ENCODE measurements at places on chromosomes 3 and 15.

DNA sequence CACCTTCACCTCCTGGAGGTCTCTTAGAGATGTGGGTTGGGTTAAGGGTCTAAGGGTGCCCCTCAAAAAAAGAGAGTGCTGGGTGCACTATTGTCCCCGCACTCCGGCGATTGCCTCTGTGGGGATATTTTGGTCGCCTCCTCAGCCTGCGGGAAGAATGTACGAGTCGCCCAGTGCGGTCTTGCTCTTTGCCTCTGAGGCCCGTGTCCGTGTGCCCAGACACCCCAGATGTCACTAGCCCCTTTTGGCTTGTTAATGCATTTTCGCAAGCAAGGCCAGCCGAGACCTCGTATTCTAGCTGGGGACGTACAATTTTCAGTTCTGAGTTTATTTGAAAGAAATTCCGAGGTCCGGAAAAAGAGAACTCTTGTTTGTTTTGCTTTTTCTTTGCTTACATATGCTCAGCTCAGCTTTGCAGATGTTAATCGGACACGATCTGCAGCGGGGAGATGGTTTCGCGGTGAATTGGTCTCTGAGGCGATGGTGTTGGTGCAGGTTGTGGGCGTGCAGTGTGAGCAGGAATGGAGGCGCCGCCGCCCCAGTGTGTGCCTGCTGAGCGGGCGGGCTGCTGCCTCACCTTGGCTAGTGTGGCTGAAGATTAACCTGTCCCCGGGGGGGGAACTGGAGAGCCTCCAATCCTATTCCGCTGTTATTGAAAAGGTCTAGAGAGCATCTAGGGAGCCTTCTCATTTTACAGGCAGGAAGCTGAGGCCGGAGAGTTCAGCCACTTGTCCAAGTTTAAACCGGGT is 1.4 kb downstream of the ST6GAL1 start:
- DNase-seq = peak; percentile 41

- no peak for DNase-seq
Observed at GRCh38 chr3:38588995-38589937, 60.2 kb downstream of the SCN5A start.

- peak; percentile 36 for DNase-seq
Observed at GRCh38 chr15:66287461-66288057, 5.8 kb upstream of the DIS3L start.

DNA sequence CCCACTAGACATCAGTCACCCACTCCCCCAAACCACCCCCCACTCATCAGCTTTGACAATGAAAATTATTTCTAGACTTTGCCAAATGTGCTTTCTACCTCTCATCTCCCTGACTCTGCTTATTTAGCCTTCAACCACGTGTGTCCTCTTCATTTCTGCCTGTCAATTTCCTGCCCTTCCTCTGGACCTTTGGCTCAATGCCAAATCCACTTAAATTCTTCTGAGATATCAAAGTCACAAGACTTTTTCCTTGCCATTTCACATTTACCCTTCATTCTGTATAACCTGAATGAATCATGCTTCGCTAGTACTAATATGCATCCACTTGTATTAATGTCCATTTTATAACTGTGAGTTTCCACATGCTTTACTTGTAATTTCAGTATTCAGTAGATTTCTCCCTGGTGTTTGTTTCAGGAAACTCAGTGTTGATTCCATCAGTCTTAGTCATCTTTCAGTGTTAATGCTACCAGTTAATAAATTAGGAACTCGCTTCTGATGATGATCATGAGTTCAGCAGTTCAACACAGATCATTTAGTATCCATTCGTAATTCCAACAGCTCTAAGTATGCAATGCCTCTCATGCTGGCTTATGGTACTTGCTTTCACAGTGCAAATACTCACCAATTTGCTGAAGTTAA is 128.2 kb upstream of the OSTN start:
- DNase-seq = no peak

DNA sequence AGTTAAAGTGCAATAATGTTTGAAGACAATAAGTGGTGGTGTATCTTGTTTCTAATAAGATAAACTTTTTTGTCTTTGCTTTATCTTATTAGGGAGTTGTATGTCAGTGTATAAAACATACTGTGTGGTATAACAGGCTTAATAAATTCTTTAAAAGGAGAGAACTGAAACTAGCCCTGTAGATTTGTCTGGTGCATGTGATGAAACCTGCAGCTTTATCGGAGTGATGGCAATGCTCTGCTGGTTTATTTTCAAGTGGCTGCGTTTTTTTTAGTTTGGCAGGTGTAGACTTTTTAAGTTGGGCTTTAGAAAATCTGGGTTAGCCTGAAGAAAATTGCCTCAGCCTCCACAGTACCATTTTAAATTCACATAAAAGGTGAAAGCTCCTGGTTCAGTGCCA is 2.7 kb downstream of the RPL15 start:
- no peak for DNase-seq

GRCh38 chr15:57472861-57473260 is 96.6 kb downstream of the CGNL1 start:
- DNase-seq = no peak

GRCh38 chr3:124051636-124052035 is 59.7 kb upstream of the ROPN1 start:
- no peak for DNase-seq

DNA sequence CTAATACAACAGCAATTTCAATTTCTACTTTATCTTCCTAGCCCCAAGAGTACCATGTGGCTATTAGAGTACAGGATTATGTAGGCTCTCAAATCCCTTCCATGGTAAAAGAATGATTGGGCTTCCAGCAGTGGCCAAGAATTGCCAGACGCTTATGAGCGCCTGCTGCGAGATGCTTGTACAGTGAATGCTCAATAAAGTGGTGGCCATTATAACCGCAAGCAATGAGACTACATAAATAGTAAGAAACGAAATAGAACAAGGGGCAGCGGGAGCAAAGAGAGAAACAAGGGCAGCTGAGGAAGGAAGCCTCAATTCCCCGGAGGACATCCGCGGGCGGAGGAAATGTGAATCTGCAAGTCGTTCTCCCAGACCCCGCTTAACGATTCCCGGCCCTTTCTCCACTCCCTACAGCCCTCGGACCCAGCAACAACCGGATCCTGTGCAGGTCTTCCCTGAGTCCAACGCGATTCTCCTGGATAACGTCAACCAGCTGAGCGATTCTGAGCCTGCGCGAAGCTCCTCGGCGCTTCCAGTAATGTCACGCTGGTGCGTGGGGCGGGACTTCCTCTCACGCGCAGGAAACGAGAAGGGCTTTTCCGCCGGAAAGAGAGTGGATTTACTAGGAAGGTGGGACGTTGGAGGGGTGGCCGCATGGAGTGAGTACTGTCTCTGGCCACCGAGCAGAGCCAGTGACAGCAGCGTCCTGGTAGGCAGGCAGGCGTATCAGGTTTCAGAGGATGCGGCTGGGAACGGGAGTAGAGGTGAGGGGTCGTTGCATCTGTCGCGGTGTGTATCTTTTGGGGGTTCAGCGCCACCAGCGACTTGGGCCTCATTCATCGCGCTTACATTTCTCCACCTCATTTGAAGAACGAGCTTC is 40.5 kb upstream of the AP3B2 start:
- DNase-seq = peak; percentile 74

DNA sequence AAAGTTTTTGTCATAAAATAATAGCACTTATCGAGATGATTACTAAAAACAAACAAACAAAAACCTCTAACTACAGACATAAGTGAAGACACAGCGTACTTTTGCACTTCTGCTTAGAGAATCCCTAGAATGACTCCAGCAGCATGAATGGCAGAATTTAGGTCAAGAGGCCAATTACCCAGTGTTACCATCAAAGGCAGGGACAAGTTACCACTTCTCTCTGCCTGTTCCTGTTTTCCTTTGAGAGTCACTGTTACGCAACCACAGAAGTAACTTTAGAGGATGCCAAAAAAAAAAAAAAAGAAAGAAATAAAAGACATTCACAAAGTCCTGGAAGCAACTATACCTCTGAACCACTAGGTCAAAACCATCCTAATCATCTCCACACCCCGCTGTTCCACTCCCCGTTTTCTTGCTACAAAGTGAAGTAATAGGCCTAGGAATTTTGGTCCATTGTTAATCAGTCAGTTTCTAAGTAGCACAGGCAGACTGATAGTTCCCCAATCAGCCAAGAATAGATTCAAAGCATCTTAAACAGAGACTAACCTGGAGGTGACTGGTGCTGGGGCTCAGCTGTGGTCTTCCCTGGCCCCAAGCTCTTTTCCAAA is 41.9 kb downstream of the FMN1 start:
- no peak for DNase-seq

DNA sequence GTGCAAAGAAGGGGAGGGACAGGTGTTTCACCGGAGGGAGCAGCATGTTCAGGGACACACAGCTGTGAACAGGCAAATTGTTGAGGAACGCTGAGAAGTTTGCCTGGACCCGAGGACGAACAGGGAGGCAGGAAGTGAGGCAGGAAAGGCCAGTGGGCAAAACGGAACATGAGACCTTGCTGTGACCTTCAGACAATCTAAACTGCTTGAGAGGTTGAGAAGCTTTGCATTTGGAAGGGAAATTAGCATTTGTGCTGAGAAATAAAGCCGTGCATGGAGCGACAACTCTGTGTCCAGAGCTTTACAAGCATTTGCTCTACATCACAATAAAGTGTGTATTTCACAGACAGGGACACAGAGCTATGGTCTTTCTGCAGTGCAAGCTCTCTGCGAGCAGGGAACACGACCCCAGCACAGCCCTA is 47.9 kb downstream of the CDC25A start:
- DNase-seq = no peak

DNA sequence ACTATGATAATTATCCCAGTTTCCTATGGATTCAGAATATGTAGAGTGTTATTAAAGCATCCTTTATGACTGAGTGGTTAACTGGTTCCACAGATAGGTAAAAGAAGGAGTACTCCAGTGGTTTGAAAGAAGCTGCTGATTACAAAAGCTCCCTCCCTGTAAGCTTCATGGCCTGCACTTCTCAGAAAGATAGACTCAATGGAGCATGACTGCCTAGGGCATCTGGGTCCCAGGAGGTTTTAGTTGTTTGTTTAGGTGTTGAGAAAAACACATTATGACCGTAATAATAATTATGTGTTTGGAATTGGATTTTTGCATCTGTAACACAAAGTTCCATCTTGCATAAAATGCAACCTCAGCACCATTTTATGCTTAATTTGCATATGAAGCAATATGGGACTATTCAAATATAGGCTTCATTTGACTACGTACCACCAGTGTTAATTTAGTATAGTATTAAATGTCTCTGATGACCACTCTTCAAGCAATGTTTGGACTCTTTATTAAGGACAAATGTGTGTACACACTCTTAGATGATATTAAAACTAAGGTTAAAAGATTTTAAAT is 121.1 kb downstream of the ROBO2 start:
- DNase-seq = no peak

GRCh38 chr3:72523429-72524151 is 324.7 kb downstream of the SHQ1 start:
- DNase-seq = no peak

DNA sequence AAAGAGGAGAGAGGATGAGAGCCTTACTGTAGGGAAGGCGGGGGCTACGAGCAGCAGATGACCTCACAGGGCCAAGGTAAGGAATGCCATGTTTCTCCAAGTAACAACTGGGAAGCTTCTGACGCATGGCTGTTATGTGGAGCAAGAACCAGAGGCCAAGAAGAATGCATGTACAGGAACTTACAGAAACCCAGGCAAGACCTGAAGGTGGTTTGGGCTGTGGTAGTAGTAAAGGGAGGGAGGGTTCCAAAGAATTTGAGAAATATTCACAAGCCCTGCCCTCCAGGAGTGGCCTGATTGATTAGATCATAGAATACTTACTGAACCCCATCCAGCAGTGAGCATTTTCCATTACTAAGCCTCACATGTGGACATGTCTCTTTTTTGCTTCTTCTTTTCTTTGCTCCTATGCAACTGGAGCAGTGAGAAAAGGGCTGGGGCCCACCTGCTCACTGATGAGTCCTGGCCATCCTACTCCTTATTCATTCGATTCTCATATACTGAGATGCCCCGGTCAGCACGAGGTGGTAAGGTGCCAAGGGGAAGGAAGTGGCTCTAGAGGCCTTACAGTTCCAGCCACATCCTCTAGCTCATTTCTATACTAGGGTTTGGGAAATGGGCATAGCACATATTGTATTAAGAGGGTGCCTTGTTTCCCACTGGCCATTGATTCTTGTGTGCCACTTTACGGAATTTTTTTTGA is 8.3 kb upstream of the SLC12A8 start:
- DNase-seq = no peak

GRCh38 chr3:179236669-179237301 is 14.1 kb downstream of the KCNMB3 start:
- no peak for DNase-seq

DNA sequence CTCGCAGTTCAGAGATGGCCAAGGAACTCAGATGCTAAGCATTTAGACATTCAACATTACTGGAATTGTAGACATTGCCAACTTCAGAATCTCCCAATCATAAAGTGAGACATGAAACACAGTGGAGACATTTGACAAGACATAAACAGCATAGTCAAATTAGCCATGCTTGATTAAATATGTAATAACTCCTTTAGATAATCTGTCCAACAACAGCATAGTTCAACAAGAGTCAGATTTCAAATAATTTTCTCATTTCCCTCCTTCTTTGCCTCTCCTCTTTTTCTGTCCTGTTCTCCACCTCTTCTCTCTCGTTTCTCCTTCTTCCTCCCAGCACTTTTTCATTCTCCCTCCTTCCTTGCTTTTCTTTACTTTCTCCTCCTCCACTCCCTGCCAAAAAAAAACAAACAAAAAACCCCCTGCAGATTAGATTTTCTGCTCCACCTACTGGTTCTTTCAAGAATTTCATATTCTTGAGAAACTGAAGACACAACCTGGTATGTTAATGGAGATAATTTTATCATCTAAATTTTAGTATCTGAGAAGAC is 20.2 kb downstream of the CPOX start:
- no peak for DNase-seq

- no peak for DNase-seq
Observed at GRCh38 chr3:134374791-134375581, 739 bp upstream of the AMOTL2 start.

- no peak for DNase-seq
Observed at GRCh38 chr15:39127925-39128617, 452.8 kb upstream of the THBS1 start.

- DNase-seq = no peak
Observed at GRCh38 chr15:98547275-98547674, 101.1 kb upstream of the IGF1R start.

DNA sequence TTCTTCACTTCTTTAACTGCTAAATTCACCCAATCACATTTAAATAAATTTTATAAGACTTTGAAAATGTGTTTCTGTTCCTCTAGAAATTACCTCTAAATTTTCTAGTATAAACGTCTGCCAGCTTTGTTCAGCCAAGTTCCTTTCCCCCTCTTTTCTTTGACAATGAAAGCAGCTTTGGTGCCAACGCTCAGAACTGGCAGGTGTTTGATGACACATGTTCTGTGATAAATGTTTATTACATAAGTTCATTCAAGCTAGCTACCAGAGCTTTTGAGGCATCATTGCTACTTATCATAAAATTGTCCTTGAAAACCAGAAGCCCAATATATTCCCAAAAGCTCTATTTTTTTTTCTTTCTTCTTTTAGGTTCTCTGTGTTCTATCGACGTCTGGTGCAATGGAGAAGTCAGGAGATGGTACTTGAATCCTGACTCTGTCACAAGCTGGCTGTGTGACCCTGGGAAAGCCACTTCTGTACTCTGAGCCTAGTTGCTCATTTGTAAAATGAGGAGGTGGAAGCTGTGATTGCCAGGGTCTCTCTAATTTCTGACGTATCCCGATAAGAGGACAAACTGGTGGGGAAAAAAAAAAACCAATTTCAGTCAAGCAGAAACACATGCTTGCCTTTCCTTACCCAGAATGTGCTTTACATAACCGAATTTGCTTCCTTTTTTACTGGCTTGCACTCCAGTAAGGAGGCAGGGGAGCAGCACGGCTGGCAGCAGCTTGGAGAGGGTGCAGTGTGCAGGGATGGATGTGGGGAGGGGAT is 187.1 kb upstream of the LPP start:
- DNase-seq = no peak
